ENCODE measurements at places on chromosomes 11 and 22. TPM values are rescaled to one million over a fixed set of nuclear protein-coding genes. Genes with fewer than 3 reads are reported as not detected.

Gene OR10A5
- not detected for total RNA-seq

Gene DERL3
- 64.1 TPM for total RNA-seq

Gene RIBC2
- 0.78 TPM for total RNA-seq

Gene WNT11
- total RNA-seq: not detected

Gene PRR33
- not detected for total RNA-seq
